ENCODE measurements at places on chromosomes 4 and X.
A peak's percentile ranks its signal among the peaks of the same experiment; 100 is the strongest.

- DNase-seq, result peak; percentile 24
Measured at GRCh38 chr4:140372751-140373327, 607 bp upstream of the SCOC start.

DNA sequence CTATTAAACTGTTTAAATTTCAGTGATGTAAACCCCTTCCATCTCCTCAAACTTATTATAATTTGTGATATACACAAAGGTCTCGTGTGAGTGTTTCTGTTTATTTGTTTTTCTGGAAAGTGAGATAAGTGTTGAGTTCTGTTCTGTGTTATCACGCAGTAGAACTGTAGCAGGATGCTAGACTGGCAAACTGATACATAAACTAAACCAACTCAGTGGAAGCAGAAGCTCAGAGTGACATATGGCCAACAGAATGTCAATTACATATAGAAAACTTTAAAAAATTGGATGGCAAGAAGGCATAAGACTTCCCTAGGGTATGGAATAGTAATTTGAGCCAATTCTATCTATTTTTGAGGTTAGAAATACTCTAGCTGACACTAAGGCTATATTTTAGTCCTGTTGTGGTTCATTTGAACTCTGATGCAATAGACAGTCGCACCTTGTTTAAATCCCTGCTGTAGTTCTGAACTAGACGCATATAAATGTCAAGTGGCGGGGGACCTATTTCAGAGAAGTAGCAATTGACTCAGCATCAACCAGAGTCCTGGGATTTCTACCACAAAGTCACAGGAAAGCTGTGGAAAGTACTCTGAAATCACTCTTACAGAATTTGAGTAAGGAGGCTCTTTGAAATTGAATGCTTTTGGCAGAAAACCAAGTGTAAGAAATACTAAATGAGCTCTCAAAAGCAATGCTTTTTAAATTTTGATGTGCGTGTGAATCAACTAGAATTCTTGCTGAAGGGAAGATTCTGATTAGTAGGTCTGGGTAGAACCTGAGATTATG, 294.4 kb downstream of the INPP4B start:
- DNase-seq, result no peak

- no peak for DNase-seq
Measured at GRCh38 chr4:73843369-73843768, 6.9 kb downstream of the CXCL6 start.

DNA sequence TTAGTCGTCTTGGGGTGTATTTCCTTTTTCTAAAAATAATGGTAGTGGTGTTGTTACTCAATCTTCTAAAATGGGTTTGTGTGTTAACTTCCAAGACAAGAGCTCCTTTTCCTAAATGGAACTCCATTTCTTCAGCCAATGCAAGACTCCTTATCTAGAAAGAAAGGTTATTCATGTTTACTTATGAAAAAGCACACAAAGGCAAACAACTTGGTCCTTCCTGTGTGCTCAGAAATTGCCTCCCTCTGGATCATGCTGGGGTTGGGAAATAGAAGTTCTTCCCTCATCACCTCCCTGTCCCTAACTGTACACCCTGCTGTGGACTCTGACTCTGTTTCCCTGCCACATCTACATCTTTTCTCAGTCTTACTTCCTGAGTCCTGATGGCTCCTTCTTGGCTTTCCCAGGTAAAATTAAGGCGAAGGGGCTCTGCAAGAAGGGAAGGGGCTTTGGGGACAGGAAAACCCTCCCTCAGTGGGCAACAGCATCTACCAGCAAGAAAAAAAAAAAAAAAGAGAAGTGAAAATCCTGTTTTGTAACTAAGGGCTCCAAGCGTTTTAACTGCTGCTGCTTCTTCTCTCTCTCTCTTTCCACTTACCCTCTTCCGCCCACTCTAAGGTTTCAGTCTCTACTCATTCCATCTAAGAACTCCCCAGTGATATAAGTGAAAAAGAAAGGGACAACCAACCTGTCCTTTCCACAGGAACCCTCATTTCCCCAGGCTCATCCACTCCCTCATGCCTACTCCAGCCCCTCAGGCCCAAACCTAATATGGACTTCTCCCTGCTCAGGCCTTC, 19.8 kb upstream of the TASL start:
- DNase-seq, result no peak

Data from testis (tissue), 5 donors.